ENCODE measurements at places on chromosomes 11 and 22.

GRCh38 chr11:78030429-78031325, 7.6 kb upstream of the KCTD14 start:
- DNase-seq: no peak

DNA sequence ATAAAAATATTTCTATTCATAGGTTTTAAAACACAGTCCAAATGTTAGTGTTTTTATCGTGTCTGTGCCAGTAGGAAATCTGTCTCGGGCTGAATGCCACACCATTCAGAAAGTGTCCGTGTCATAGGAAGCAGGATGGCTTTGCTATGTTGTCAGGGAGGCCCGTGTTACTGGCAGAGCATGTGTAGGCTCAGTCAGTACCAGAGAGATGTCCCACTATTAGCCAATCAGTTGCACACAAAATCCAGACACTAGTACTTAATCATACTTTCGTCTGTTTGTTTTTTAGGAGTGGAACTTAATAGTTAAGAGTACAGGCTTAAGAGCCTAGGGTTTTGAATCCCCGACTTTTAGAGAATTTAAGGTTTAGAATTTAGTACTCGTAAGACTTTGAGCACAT, 30.2 kb upstream of the SYN3 start:
- no peak for DNase-seq

GRCh38 chr11:11827272-11827671, 14.5 kb upstream of the USP47 start:
- no peak for DNase-seq

DNA sequence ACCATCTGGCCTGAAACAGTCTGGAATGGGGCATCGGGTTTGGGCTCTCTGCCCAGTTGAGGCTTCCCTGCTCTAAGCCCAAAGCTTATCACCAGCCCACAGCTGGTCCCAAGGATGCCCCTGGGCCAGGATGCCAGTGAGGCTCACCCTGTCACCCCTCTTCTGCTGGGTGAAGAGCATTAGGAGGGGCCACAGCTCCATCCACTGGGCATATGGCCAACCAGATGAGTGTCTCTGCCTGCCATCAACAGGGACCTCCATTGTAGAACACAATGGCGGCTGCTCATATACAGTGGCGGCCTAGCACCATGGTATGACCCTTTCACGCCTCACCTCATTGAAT, 5.6 kb downstream of the CHST1 start:
- DNase-seq: no peak

- no peak for DNase-seq
Observed at GRCh38 chr11:69896250-69896649, 77.0 kb upstream of the FGF3 start.

- DNase-seq: no peak
Observed at GRCh38 chr11:94791216-94791889, 23.2 kb downstream of the AMOTL1 start.

- DNase-seq: no peak
Observed at GRCh38 chr11:79262221-79262620, 178.6 kb downstream of the TENM4 start.

GRCh38 chr11:1469911-1470680, 16.5 kb downstream of the MOB2 start:
- no peak for DNase-seq

- DNase-seq: no peak
Observed at GRCh38 chr11:71301046-71301857, 48.9 kb upstream of the SHANK2 start.

- no peak for DNase-seq
Observed at GRCh38 chr22:33083212-33083611, 25.0 kb upstream of the SYN3 start.

DNA sequence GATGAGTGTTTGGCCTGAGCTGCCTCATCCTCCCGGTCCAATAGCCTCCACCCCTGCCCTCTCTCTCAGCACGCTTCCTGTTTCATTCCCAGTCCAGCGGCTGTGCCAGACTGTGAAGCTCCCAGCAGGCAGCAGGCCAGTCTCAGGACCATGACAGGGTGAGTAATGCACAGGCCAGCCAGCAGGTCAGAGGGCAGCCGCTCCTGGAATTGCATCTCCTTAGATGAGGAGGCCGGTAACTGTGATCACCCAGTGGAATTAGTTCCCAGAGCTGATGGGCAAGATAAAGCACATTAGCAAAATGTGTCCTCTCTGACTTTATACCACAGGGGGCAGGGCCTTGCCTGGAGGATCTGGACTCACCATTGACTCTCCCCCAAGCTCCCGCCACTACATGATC, 251.2 kb downstream of the ETS1 start:
- DNase-seq: no peak

DNA sequence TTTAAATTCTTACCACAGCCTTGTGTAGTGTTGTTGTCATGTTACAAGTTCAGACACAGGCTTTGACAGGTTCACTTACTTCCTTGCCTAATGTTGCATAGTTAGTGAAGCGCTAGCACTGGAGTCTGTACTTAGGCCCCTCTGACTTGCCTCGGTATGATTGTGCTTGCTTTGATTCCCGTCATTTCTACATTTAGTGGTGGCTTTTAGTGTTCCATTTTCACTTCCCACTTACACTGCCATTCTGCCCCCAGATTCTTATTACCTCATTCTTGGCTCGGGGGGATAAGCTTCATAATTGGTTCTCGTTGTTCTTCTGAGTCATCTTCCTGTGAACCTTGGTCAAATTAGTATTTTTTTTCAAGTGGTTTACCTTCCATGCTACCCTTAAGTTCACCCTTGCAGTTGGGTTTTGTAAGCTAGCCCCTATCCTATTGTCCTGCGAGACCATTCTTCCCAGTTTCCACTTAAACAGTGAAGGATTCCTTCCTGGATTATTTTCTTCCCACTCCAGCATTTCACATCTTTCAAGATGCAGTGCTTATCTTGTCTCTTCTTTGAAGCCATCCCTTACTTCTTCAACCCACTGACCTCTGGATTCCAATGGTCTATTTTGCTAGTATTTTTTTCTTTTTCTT, 68.7 kb downstream of the DDX10 start:
- DNase-seq: no peak

- DNase-seq: no peak
Observed at GRCh38 chr22:23888615-23889401, 5.4 kb upstream of the MIF start.

DNA sequence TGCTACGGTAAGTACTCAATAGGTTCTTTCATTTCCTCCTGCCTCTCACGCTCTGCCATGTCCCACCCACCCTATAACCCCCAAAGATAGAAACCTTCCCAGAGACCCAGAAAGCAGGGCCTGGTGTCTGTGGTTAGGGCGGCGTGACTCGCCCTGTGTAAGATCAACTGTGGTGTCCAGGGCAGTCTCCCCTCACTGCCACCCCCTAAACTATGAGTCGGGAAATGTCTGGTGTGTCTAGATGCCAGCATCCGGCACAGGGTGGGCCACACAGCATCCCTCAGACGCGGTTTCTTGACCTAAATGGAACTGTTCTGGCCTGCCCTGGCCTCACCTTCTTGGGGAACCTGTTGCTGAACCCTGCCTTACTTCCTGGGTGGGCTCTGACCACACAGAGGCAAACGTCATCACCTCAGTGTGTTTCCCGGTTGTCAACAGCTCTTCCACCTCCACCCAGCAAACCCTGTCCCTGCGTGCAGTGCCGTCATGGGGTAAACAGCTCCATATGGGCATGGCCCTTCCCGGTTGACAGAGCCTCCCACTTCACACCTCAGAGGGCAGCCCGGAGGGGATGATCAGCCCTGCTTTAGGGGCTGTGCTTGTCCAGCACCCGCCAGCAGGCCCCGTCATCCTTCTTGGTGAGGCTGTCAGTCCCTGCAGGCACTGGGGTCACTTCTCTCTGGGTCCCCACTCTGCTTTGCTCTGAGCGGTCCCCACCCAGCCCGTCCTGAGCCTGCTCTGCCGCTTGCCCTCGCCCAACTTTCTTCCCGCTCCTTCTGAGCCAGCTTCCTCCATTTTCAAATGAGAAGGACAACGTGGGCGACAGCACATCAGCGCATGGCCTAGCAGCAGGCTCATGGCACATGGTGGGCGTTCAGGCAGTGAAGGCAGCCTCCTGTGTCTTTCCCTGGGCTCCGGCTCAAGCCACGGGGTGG, 6.0 kb downstream of the WNT11 start:
- DNase-seq: no peak

DNA sequence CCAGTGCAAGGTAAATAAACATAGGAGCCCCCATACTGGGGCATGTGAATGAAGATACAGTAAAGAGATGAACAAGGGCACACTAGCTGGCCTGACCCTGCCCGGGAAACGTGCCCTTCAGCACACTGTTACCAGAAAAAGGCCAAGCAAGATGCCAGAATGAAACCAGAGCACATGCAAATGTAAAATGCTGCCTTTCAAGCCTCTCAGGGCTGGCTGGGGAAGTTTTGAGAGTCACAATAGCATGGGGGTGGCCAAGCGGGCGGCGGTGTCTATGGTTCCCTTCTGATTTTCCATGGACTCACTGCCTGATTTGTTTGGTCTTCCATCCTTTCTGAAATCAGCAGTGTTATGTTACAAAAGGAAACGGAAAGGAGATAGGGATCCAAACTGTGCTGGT, 18.9 kb upstream of the SUSD2 start:
- no peak for DNase-seq

DNA sequence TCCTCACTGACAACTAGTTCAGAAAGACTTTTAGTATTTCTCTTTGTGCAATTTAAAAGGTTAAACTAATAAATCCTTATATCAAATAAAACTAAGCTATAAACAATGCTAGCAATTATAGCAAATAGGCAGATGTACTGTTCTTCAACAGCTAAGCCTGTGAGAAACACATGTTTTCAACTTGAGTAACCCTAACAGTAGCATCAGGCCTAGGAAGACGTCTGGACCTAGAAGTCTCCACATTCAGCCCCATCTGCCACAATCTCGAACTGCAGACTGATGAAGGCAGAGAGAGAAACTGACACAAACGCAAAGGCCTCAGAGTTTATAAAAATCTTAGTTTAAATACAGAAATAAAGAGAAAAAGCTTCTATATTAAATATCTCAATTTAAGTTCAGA, 2.5 kb downstream of the ST13 start:
- DNase-seq: no peak

GRCh38 chr11:27934830-27935145, 173.2 kb downstream of the KIF18A start:
- no peak for DNase-seq

- DNase-seq: no peak
Observed at GRCh38 chr11:26572770-26573402, 823 bp upstream of the MUC15 start.

DNA sequence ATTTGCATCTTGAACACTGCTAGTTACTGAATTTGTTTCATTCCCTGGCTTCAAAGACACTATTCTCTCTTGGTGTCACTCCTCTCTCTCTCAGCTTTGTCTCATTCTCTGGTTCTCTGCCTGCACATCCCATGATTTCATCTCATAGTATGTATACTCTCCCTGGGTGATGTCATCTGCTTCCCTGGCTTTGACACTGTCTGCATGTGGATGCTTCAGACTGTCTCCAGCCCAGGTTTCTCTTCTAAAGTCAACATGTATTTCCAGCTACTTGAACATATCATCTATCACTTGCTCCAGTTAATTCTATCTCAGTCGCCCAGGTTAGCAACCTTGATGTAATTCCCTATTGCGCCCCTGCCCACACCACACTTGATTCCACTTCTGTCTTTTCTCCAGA, 9.3 kb upstream of the ACAT1 start:
- DNase-seq: no peak

DNA sequence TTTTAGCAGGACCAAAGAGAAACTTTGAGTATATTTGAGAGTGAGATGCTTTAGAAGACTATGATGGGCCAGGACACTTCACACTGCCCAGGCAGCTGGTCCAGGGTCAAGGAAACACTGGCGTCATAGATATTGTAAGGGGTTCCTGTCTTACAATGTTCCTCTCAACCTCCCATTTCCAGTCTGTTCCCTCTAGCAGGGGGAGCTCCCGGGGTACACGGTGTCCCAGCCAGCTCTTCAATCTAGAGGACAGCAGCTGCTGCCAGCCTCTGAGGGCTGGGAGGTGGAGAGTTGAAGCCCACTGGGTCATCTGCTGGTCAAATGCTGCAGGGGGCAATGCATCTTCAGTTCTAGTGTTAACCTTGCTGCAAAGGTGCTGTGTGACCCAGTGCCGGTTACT, 40.7 kb upstream of the TIMP3 start:
- no peak for DNase-seq

DNA sequence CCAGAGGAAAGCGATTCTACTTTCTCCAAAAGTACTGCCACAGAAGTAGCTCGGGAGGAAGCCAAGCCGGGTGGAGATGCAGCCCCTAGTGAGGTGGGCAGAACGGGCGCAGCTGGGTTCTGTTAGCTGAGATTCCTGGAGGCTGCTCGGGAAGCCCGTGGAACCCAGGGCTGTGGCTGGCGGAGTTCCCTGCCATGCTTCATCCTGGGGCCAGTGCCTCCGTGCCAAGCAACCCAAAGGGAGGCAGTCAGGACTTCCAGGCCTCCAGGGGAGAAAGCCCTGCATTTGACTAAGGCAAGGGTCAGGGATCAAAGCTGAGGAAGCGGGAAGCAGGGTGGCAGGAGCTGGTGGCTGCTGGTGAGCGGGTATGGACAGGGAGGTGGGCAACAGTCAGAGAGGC, 6.7 kb upstream of the TRMU start:
- DNase-seq: no peak

GRCh38 chr22:49975543-49976389, 15.2 kb downstream of the PIM3 start:
- DNase-seq: no peak

DNA sequence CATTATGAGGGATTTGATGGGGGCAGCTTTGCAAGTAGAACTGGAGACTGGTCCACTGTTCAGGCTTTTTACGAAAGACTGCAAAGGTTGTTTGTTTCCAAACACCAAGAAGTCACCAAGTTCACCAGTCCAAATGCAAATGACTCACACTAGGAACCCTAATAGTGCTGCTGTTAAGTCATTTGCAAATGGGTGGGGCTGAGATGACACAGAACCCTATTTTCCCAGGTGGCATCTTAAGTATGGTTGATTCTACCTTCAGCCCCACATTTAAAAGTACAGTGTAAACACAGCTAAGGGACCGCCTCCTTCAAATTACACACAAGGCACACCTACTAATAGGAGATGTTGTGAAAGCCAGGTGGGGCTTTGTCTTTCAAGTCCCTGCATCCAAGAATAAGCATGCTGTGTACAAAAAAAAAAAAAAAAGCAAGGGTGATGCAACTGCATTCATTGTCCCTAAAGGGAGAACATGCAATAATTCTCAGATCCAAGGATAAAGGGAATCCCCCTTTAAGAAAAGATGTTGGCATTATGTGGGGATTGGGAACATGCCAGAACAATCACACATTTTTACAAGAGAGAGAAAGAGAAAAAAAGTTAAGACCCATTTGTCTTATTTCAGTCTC, 27.3 kb downstream of the BDNF start:
- no peak for DNase-seq

DNA sequence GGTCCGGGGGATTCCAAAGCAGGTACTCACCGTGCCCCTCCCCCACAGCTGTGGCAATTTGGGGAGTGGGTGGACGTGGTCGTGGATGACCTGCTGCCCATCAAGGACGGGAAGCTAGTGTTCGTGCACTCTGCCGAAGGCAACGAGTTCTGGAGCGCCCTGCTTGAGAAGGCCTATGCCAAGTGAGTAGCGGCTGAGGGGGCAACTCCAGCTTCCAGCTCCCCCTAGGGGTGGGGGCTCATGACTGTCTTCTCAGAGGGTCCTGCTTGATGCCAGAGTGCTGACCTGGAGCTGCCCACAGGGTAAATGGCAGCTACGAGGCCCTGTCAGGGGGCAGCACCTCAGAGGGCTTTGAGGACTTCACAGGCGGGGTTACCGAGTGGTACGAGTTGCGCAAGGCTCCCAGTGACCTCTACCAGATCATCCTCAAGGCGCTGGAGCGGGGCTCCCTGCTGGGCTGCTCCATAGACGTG, 4.2 kb downstream of the CAPN1 start:
- DNase-seq: no peak
